ENCODE measurements at places on chromosomes 5 and 9.

DNA sequence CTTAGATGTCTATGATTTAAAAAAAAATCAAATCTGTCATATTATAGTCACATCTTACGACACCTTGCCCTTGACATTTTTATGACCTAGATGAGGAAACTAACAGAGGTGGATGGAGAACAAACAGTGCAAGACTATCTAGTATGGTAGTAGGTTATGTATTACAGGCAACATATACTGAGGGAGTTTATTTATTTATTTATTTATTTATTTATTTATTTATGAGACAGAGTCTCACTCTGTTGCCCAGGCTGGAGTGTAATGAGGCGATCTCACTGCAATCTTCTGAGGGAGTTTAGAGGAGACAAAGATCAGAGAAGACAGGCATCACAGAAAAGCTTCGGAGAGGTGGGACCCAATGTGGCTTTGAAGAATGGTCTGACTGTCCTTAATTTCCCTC lies 4.5 kb upstream of the PBX3 start:
- no peak for DNase-seq

DNA sequence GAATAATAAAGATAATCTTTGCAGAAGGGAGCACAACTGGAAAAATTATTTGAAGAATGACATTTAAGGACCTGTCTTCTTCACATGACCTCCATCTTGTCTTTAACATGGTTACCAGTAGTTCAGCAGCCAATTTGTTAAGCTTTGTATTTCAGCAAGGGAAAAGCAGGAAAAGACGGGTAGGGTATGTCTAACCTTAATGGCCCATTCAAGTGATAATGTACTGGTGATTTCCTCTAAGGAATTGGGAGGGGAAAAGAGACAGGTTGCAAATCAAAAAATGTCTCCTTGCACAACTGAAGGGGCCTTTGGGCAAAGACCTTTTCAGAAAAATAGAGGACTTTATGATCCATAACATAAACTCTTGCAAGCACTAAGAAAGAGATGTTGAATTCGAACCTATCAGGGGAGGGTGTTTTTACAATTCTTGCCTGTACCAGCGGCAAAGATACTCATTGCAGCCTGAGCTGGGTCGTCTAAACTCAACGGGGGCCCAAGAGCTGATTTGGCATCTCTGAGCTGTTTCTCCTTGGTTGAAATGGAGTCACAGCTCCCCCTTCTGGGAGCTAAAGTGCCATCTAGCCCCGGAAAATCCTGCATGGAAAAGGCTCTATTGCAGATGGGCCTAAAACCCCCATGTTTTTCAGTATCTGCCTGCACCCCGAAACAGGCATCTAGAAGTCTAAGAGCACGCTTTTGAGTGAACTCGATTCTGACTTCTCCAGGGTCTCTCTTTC lies 3.8 kb downstream of the BRINP1 start:
- DNase-seq = no peak

- DNase-seq = no peak
These were observed 1.3 kb upstream of the SNX2 start for GRCh38 chr5:122773619-122774018.

- DNase-seq = no peak
These were observed 200.9 kb upstream of the RIOK2 start for GRCh38 chr5:97383996-97384395.

DNA sequence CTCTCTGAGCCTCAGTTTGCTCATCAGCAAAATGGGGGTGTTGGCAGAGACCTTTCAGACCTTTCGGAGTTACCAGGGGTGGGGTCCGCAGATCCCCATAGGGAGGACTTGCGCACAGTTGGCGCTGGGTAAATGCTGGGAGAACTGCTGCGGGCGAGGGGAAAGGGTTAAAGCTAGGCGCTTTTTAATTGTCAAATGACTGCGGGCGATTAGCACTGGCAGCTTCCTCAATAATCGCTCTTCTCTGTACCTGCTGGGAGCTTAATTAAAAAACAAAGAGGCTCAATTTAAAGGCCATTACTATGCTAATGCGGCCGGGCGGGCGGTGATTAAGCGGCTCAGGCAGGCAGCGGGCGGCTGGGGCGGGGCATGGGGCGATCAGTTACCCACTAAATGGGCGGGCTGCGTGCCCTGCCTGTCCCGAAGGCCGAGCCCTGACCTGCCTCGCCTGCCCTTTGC lies 63.0 kb downstream of the LMX1B start:
- DNase-seq = no peak

DNA sequence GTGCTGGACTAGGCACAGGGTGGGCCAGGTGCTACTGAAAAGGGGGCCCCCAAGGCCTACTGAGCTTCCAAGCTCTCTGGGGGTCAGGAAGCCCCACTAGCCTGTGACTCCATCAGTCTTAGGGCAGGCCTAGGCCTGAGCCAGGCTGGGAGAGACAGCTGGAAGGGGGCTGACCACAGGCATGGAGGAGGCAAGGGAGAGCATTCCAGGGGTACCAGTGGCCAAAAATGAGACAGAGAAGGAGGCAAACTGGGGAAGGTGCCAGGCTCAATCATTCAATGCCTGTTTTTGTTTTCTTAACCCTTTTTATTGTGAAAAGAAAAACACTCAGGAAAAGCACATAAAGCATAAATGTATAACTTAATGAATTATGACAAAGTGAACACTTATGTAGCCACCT lies 26.2 kb upstream of the TCF7 start:
- no peak for DNase-seq

DNA sequence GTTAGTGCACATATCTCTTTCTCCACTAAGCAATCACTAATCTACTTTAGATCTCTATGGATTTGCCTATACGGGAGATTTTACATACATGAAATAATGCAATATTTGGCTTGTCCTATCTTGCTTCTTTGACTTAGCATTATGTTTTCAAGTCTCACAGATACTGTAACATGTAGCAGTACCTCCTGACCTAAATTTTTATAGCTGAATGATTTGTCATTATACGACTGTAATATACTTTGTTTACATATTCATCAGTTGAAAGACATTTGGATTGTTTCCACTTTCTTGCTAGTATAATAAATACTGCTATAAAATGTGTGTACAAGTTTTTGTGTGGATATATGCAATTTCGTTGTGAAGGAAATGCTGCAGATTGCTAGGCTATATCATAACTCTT lies 1520.8 kb upstream of the CDH6 start:
- DNase-seq = no peak

- DNase-seq = no peak
These were observed 294.7 kb upstream of the TNC start for GRCh38 chr9:115412656-115413055.

- DNase-seq = no peak
These were observed 5.1 kb upstream of the PTBP3 start for GRCh38 chr9:112338561-112338960.

All from cortex of kidney (tissue), 1 donor.